ENCODE measurements at places on chromosomes 3 and 15.

GRCh38 chr3:135514060-135514448, 451.5 kb upstream of the PPP2R3A start:
- DNase-seq, result no peak

- no peak for DNase-seq
Measured at GRCh38 chr15:65920825-65921309, 51.6 kb downstream of the RAB11A start.

DNA sequence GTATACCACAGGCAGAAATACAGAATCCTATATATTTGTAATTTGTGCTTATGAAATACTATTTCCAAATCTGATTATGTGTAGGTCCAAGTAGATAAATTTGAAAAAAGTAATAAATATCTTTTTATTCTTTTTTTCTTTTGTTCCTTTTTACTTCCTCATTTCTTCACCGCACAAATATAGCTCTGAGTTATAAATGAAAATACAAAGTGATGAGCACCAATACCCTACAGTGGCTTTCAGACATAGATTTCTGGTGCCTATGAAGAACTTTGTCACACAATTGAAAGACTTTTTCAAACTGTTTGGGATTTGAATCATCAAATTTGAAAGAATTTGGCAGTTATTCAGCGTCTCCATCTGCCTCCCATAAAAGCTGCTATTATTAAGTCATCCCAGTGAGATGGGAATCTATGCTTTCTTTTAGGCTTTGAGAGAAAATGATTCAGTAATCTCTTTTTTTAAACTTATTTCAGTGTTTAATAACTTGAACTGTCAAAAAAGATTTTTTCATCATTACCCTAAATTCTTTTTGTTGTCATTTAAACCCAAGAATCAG, 363.6 kb upstream of the GOLIM4 start:
- DNase-seq, result no peak

DNA sequence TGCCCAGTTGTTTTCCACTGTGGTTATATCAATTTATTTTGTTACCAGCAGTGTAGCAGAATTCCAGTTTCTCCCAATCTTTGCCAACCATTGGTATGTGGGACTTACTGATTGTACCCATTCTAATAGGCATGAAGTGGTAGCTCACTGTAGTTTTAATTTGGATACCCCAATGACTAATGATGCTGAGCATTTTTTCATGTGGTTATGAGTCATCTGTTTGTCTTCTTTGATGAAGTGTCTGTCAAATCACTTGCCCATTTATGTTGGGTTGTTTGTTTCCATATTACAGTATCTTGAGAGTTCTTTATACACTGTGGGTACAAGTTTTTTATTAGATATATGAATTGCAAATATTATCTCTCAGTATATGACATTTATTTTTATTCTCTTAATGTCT, 644.3 kb downstream of the NR2F2 start:
- DNase-seq, result no peak

- no peak for DNase-seq
Measured at GRCh38 chr3:14118400-14119381, 6.0 kb downstream of the CHCHD4 start.

GRCh38 chr3:152095472-152095871, 173.3 kb upstream of the MBNL1 start:
- no peak for DNase-seq

DNA sequence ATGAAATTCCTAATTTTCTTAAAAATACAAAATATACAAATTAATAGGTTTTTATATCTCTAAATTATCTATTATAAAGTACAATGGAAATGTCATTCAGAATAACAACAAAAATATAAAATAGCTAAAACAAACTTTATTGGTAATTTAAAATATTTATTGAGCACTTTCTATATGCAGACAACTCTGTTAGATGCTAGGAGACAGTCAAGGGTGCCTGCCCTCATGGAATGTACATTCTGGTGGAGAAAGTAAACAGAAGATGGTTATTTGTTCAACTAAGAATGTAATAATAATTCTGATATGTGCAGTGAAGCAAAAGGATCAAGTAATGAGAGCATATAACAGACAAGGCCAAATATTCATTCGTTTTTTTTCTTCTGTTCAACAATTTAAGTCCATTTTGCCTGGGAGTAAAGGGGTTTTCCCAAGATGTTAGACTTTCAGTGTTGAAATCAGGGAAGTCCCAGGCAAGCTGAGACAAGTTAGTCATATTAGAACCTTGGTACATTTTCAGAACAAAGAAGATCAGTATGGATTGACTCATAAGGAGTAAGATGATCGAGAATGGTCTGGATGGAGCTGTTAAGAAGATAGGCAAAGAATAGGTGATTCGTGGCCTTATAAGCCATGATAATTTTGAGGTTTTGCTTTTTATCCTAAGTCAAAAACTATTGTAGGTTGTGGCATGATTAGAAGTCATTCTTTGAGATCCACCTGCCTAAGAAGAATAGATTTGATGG, 150.2 kb upstream of the MLF1 start:
- no peak for DNase-seq

DNA sequence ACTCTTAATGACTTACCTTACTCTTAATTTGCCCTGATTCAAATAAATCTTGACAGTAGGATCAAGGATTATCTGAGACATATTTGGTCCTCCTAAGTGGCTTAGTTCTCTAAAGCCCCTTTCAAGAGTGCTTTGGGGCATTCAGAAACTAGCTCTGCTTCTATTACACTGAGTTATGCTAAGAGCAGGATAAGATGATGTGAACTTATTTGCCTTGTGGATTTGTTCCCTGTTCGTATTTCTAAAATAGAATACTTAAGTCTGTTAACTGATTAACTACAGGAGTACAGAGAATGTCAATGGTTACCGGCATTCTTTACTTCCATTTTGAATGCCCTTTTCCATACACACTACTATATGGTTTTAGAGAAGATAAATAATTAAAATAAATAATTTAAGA, 14.8 kb upstream of the FRMD4B start:
- no peak for DNase-seq

- no peak for DNase-seq
Measured at GRCh38 chr3:3675801-3676200, 123.4 kb upstream of the LRRN1 start.

- DNase-seq, result no peak
Measured at GRCh38 chr3:120875507-120875906, 32.5 kb upstream of the STXBP5L start.

GRCh38 chr15:92667287-92667904, 11.8 kb upstream of the FAM174B start:
- no peak for DNase-seq

DNA sequence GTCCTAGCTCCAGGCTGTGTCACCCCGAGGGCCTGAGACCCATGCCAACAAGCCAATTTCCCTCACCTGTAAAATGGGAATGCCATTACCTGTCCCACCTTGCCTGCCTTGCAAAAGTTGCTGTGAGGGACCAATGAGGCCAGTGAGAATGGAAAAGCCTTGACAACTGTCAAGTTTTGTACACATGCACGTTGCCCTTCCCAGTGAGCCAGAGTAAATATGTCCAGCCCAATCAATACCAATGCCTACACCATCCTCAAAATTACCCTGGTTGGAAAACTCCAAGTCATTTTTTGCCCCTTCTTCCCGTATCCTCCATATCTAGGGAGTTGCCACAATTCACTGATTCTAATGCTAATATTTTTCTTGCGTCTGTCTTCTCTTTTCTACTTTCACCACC, 73.5 kb upstream of the RASGRF1 start:
- no peak for DNase-seq

- DNase-seq, result peak; percentile 22
Measured at GRCh38 chr3:197003461-197004385, 25.9 kb downstream of the MELTF start.

DNA sequence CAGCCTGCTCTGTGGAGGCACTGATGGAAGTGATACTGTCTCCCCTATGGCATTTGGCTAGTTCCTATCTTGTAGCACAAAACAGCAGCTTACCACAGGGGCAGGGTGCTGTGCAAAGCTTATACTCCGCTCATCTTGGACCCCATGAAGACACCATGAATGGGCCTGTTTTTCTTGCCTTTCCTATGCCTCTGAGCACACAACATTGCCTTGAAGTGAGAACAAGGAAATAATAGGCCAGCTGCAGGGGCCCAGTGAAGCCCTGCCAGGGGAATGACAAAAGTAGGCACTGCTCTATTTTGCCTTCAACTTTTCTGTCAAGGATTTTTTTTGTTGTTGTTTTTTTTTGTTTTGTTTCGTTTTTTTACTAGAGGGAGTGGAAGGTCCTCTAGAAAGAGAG, 110.3 kb downstream of the PDE8A start:
- DNase-seq, result no peak

GRCh38 chr3:180657094-180657493, 22.2 kb downstream of the CCDC39 start:
- no peak for DNase-seq

DNA sequence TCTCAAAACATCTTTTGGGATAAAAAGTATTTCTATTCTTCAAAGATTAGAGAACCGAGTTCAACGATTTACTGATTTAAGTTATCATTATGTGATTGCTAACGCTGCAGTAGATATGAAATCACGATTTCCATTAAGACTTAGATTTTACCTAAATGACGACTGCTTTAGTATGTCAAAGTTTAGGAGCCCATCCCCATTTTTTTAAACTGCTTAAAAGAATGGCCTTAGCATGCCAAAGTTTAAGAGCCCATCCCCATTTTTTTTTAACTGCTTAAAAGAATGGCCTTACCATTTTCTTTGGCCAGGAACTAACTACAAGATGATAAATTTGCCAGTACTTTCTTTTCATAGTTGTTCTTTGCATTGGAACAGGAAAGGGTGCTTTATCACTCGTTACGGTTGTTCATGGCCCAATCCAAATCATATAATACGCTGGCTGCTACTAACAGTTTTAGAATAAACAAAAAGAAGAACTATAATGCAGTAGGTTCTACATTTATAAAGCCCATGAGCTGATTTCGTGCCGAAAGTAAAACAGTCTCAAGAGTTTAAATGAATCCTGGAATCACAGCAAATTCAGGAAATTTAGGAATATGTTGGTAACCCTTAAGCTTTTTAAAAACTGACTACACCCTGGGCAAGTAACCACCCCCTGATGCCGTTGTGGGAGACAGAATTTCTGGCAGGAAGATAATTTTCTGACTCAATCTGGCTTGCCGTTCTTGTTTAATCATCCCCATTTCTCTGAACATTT, 869 bp upstream of the TSC22D2 start:
- no peak for DNase-seq

- no peak for DNase-seq
Measured at GRCh38 chr3:98563661-98564281, 29.6 kb downstream of the CPOX start.

GRCh38 chr3:24493746-24494617, 668 bp downstream of the THRB start:
- DNase-seq, result no peak

- no peak for DNase-seq
Measured at GRCh38 chr3:38173834-38174418, 8.6 kb downstream of the OXSR1 start.

DNA sequence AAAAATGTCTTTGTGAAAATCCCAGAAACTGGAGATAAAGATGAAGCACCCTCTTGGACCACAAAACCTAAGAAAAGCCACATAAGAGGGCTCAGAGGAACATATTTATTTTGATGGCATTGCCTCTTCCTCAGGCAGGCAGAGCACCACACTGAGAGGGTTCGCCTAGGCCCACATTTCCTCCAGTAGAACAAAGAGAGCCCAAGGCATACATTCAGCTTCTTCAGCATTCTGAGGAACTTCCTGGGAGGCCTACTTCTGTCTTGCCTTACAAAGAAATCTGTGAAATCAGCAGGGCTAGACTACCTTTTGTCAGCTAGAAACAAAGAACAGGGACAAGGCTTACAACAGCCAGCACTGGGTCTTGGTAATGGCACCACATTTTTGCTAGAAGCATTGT, 1325.3 kb downstream of the SI start:
- DNase-seq, result no peak

DNA sequence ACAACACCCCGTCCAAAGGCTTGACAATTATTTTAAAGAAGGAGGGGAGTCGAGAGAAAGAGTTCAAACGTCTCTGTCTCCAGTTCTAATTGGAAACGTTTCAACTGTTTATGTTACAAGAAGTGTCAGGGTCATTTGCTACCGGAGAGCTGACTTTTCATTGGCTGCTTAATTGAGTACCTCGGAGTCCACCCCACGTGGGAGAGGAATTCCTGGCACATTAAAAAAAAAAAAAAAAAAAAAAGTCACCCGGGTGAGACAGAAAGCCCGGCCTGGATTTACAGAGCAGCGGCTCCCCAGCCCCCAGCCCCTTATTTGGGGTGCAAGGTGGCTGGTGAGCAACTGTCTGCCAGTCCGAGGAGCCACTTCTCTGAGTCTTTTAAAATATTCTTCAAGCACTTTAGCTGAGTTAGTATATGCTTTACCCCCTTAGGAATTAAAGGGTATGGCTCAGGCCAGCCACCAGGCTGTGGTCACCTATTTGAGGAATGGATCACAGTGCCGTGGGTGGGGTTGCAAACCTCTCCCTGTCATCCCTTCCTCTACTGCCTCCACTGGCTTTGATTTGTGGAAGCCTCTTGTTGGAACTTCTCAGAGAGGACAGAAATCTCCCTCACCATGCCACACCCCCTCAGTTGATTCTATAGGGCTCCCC, 3.9 kb upstream of the TLE3 start:
- no peak for DNase-seq

DNA sequence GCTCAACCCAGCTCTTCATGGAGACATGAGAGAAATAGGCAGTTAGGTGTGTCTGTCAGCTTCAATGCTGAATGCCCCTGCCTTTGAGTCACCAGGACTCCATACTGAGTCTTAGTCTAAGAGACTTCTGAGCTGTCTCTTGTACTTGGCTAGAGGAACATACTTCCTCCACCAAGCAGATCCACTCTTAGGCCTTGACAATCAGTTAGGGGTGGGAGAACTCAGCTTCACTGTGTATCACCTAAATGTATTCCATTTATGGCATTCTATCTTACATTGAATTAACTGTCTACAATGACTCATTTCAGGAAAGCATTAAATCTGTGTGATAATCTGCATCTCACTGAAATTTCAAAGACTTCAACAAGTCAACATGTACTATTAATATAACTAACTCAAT, 66.0 kb downstream of the STAC start:
- no peak for DNase-seq

GRCh38 chr3:25033407-25034029, 394.5 kb upstream of the RARB start:
- DNase-seq, result no peak

DNA sequence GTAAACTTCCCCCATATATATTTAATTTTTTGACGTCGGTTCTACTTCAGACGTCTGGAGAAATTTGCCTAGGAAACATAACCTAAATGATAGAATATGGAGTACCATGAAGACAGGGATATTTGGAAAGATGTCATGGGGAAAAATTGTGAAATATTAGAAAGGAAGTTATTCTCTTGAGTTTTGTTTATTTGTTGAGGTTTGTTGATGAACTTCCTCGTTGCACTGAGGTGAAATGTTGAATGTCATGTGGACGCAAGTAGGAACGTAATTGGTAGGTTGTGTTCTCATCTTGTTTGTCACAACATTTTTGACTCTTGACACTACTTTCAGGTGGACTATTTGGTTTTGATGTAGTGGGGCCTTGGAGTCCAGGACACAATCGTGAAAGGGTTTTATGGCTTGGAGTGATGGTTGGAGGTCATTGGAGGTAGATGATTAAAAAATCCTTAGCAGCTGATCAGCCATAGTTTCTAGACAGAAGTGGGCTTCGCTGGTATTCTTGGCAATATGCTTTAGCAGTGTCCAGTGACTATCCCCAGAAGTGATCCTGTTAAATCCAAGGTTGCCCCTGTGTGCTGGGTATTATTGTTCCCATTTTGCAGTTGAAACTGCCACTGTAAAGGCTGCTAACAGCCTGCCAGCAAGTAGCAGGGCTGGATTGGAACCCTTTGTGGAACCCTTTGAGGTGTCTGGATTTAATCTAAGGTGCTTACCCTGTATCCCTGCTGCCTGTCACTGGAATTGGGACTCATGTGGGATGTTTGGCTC, 1.5 kb downstream of the ABHD5 start:
- DNase-seq, result no peak

GRCh38 chr15:88878720-88879184, 16.6 kb downstream of the HAPLN3 start:
- DNase-seq, result peak; percentile 19

Measured in activated CD4-positive, alpha-beta T cell treated with anti-CD3 and anti-CD28 coated beads, Interleukin-2, amount 50 U/mL, for 4 hours (primary cell).